ENCODE measurements at places on chromosomes 2 and 18.

GRCh38 chr2:226802573-226802972, 3.0 kb upstream of the IRS1 start:
- DNase-seq, result no peak

DNA sequence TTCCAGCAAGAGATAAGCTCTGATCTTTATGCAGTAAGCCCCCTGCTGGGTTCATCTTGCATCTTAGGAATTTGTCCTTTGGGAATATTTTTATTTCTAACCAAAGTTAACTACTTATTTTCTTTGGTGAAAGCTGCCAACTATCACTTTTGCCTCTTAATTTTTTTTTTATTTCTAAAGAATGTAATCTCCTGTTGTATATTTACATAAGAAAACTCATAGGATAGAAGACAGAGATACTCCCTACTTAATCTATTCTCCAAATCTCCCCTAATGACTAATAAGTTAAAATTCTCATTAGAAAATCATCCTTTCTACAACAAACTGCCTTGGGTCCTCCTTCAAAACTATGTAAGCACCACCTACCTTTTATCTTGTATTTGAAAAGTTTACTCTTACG, 612.2 kb upstream of the SLC39A10 start:
- no peak for DNase-seq

DNA sequence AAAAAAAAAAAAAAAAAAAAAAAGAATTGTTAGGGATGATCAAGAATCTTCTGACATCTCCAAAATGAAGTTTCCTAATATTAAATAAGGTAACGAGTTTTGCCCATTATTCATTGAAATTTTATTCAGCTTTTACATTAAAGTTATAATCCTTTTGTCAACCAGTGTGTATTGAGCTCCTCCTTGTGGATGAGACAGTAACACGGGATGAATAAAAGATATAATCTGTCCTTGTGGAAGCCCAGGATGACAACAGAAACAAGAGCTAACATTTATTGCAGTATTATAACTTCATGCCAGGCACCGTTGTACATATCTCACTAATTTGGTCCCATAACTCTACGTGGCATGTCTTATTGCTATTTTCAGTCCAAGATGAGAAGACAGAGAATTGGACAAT, 33.4 kb upstream of the SERPINB7 start:
- no peak for DNase-seq

DNA sequence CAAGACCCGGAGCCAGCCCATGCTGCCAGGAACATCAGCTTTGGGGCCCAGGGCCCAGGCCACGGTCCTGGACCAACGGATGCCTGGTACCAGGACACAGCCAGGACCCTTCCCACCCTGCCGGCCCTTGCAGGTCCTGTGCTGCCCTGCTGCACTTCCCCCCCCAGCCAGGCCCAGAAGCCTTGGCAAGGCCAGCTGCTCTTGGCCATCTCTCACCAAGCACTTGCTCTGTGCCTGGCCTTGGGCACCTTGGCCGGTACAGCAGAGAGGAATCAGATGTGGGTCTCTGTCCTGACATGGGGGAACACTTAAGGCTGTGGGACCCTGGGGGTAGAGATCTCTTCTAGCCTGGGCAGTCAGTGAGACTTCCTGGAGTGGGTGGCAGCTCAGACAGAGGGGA, 28.9 kb downstream of the BIN1 start:
- no peak for DNase-seq

- no peak for DNase-seq
Measured at GRCh38 chr2:217733461-217733860, 269.3 kb downstream of the TNS1 start.

DNA sequence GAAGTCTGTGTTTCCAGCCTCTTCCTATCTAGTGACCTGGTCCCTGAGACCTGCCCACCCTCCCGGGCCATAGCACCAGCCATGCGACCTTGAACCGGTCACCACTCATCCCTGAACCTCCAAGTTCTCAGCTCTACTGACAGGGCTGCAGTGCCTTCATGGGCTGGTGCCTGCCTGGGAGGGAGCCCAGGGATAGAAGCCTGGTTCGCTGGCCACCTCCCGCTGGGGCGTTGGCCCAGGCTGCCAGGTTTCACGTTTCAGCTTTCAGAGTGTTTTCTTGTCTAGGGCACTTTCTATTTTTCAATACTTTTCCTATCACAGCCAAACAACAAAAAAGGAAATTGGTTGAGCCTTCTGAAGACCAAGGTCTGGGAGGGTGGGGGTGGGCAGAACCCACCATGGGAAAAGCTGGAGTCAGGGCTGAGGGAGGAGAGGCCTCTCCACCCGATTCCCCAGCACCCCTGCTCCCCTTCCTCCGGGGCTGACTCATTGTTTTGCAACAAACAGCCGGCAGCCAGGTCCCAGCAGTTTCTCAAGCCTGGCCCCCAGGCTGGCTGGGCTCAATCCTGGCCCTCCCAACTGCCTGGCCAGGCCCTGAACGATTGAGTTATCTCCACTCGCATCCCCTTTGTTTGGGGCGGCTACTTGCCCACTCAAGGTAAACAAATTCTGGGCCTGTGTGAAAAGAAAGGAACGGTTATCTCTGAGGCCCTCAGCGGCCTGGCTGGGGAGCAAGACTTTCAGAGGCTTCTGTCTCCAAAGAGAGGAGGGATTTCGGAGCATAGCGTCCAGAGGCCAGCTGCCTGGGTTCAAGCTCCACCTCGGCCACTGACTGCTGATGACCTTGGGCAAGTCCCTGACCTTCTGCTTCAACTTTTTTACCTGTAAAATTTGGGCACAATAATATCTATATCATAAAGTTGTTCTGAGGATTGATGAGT, 47.5 kb downstream of the ZFP36L2 start:
- peak; percentile 42 for DNase-seq

GRCh38 chr2:3144856-3145255, 232.8 kb downstream of the EIPR1 start:
- DNase-seq, result no peak

DNA sequence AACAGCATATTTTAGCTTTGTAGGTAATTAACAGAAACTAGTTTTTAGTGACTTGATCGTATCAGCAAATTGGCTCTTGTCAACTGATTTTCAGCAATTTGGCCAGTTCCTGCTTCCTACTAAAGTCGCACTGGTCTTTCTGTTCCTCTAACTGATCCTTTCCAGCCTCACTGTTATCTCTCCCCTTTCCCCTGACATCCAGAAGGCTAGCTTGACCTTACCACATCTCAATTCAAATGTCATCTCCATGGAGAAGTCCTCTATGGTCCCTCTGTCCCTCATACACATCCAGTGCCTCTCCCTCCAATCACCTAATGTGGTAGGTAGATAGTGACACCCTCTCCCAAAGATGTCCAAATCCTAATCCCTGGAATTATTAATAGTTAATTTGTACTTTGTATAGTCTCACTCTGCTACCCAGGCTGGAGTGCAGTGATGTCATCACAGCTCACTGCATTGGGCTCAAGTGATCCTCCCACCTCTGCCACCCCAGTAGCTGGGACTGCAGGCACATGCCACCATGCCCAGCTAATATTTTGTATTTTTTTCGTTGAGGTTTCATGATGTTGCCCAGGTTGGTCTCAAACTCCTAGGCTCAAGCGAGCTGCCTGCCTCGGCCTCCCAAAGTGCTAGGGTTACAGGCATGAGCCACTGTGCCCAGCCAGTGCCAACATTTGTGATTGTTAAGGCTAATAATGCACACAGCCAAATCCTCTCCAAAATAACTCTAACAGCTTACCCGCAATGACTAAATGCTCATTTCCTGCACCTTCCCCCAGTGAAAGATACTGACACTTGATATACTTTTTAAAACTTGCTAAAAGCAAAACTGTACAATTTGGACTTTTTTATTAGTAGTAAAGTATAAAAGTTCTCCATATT, 16.9 kb downstream of the PSTPIP2 start:
- no peak for DNase-seq

DNA sequence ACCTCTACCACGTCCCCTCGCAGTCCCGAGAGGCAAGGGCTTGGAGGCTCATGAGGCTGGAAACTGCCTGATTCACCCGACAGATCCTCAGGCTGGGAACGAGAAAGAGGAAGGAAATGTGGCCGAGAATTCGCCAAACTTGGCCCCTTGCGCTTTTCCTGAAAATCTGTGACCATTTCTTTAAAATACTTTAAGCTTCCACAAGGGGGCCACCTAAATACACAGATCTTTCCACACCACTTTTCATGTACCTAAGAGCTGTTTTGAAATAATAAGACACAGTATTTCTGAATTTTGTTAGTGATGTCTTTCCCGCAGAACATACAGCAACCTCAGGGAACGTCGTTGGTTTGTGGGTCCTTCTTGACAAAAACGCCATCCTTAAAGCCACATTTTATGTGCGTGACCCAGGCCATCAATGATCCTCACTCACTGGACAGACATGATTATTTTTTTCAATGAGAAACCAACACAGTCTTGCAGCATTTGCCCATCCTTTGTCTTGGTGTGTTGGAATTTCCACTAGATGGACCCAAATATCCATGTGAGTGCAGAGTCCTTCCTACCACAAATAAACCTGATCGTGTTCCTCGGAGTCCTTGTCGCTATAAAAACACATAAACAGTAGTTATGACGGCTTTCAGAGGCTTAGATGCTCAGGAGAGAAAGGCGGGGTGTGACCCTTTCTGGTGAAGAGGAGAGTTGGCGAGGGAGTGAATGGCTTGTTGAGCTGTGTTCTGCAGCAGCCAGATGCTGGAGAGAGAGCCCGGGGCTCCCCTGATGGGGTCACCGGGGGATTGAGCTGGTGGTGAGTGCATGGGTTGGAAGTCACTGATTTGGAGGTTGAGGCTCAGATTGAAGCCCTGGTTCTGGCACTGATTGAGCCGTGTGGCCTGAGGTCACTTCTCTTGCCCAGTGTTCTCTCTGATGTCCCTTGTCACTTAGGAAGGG, 25.0 kb downstream of the DCDC2C start:
- no peak for DNase-seq

- no peak for DNase-seq
Measured at GRCh38 chr18:6569813-6570212, 155.1 kb upstream of the L3MBTL4 start.

DNA sequence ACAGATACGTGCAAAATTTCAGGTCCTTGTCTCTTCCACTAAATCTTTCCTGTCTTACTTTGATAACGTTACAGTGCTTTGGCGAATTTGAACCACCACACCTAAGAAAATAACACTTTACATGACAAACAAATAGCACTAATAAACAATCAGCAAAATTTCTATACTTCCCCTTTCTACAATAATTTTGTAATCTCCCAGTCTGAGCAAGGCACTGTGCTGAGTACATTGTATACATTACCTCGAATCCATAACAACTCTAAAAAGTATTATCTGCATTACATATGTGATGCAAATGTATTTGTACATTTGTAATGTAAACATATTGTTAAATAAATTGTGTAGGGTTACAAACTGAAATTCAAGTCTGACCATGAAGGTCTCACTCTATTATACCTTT, 49.9 kb downstream of the RTN4 start:
- DNase-seq, result no peak

DNA sequence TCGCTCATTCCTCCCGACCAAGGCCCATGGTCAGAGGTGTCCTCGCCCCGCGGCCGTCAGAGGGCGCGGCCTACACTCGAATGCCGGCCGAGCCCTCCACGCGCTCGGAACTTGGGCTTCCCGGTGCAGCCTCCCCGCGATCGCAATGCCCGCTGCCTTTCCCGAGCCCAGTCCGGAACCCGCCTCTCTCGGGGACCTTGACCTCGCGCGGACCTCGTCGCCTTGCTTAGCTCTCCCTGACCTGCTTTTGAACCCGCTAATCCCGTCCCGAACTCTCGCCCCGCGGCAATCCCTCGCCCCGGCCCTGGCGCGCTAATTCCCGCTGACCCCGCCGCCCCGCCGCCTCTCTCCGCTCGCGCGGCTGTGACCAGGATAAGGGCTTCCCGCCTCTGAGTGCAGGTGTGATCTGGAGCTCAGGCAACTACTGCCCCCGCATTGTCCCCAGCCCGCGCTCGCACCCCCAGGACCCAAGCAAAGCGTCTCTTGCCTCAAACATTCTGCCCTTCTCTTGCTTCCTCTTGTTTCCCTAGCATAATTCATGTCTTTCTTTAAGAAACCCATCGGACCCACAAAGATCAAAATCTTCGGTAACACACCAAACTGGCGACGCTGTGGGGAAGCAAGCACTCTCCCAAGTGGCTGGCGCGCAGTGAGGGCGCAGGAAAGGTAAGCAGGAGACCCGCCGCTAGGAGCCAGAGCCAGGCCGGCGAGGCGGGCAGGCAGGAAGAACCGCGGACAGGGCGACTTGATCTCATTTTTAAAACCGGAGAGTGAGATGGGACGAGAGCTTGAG, 46.6 kb upstream of the ATP6V1B1 start:
- DNase-seq, result no peak

DNA sequence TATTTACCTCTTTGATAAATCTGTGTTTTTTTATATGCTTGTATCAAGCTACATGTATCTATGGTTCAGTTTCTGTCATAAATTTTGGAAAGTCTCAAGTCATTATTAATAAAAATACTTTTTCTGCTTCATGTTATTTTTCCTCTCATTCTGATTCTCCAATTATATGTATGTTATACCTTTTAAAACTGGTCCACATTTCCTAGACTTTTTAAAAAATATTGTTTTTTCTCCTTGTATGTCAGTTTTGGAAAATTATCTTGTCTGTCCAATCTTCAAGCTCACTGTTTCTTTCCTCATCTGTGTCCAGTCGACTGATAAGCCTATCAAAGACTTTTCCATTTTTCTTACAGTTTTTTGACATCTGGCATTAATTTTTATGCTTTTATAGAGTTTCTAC, 253.4 kb downstream of the ASXL3 start:
- no peak for DNase-seq

DNA sequence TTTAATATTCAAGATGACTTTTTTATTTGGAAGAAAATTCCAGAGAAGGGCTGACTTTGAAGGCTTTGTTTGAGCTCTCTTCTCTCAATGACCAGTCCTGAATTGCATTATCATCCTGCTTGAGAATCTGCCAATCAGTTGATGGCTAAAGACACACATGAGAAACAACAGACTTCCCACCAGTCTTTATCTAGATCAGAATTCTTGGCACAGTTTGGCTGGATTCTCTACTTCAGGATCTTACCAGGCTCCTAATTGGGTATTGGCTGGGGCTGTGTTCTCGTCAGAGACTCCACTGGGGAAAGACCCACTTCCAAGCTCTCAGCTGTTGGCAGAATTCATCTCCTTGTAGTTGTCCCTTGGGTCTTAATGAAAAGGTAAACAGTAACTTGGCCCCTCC, 86.0 kb downstream of the WDSUB1 start:
- DNase-seq, result no peak

- no peak for DNase-seq
Measured at GRCh38 chr18:72201032-72201431, 343.1 kb downstream of the CBLN2 start.

- no peak for DNase-seq
Measured at GRCh38 chr2:26521054-26521912, 43.4 kb upstream of the OTOF start.

- no peak for DNase-seq
Measured at GRCh38 chr2:149055751-149056150, 17.3 kb downstream of the LYPD6B start.
